ENCODE measurements at places on chromosomes 7 and 10. TPM values are rescaled to one million over a fixed set of nuclear protein-coding genes. Genes with fewer than 3 reads are reported as not detected.
A peak's percentile ranks its signal among the peaks of the same experiment; 100 is the strongest.

DNA sequence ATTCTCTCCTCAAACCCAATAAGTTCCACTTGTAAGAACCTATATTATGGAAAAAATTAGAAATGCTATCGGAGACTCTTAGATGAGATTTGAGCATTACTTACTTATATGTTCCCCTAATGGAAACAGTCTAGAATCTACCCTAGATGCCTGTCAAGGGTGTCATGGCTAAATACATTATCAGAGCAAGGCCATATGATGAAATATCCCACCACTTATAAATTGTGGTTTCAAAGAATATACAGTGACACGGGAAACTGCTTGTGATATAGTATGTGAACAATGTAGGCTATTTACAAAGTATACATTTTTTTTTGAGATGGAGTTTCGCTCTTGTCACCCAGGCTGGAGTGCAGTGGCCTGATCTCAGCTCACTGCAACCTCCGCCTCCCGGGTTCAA lies 46.3 kb upstream of the CTBP2 start:
- no peak for DNase-seq

DNA sequence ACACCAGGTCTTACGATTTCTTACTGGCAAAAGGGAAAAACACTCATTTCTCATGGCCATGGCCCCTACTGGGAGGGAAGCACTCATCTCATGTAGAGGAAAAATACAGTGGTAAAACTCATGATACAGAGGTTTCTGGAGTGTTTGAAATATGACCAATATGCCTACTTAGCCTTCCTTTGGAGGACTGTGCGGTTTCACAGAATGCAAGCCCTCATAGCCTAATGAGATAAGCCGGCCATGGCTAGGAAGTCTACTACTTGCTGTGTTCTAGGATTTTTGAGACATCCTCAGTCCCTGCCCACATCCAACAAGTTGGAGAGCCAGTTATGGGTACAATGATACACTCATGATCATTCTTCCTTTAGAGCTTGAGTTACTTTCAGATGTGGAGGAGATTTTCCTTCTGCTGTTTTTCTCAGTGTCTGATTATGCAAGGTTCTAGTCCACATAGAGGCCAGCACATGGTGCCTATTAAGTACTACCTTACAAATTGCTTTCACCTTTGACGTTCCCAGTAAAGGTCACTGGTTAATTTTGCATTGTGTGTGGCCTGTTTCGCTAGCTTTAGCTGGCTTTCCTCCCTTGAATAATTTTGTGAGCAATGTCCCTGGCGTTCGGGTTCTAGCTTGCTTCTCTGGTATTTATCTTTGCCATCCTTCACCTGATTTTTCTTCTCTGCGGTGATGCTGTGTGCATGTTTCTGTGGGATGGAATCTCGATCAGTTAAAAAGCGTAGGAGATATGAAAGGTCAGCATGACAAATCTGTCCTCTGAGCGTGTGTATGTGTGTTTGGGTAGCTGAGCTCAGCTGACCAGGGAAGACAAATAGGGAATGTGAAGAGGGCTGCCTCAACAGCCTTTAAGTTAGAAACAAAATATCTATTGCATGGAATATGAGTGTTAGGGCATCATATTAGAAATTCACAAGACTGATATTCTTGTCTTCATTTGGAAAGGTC lies 295.4 kb downstream of the LRMDA start:
- DNase-seq = no peak

- no peak for DNase-seq
These were observed 255.8 kb downstream of the ABCA13 start for GRCh38 chr7:48426966-48427555.

CPA5 gene
- total RNA-seq = 4.4 TPM

- no peak for DNase-seq
These were observed 135.3 kb downstream of the CTTNBP2 start for GRCh38 chr7:117737926-117738325.

DNA sequence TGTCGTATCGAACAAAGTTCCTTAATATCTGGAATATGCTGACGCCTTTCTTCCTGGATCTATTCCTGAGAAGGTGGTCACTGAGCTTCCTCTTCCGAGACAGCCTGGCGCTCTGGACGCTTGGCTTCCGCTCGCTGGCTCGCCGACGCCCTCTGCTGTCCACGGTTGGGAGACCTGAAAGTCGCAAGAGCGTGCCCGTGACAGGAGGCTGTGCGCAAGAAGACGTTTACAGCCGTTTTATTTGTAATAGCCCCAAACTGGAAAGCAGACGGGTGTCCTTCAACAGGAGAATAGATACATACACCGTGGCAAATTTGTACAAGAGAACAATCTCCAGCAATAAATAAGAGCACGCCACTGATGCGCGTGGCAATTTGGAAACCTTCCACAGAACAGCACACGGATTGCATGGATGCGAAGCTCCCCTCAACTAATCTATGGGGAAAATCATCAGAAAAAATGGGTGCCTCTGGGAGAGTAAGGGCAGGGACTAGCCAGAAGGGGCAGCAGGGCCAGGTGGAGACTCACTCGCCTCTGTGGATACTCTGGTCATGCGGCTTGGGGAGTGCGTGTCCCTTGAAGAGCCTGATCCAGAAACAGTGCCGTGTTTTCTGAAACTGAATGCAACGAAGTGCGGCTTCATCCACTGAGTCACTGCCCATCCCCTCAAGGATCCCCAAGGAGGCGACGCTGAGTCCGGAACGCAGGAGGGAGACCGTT lies 41.5 kb upstream of the BNIP3 start:
- peak; percentile 67 for DNase-seq

Measured in T-cell (primary cell).